ENCODE measurements at places on chromosomes 11 and 22.

- DNase-seq, result no peak
These were observed 58.1 kb upstream of the PPP6R3 start for GRCh38 chr11:68402355-68403031.

DNA sequence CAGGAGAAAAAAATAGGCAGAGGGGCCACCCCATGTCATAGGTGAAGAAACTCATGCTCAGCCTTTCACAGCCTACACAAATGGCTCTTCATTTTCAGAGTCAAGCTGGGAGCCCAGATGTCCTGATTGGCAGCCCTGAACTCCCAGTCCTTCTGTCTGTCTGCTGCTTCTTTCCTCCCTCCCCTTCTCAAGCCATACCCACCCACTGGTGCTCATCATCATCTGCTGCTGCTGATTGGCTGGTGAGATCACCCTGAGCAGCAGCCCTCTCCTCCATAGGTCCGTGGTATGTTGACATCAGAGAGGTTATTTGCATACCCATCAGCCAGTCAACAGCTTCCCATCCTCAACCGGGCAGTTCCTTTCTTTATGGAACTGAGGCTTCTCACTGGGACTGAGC lies 46.1 kb upstream of the PRDM11 start:
- DNase-seq, result no peak

GRCh38 chr11:68867066-68867465 lies 25.4 kb upstream of the CPT1A start:
- no peak for DNase-seq

DNA sequence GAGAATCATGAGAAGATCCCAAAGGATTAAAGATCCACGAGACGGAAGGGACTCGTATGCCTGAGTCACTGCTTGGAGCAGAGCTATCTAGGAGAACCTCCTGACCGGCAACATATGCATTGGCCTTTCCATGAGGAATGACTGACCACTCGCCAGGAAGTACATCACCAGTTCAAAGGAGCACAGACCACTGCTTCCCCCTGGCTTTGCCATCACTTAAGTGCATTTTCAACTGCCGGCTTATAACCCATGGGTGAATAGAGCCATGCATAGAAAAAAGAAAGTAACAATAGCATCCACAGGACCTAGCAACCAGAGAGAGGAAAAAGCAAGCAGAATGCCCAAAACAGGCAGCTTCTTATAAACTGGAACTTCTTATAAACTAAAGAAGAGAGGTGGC lies 98.3 kb upstream of the ZC3H12C start:
- no peak for DNase-seq

DNA sequence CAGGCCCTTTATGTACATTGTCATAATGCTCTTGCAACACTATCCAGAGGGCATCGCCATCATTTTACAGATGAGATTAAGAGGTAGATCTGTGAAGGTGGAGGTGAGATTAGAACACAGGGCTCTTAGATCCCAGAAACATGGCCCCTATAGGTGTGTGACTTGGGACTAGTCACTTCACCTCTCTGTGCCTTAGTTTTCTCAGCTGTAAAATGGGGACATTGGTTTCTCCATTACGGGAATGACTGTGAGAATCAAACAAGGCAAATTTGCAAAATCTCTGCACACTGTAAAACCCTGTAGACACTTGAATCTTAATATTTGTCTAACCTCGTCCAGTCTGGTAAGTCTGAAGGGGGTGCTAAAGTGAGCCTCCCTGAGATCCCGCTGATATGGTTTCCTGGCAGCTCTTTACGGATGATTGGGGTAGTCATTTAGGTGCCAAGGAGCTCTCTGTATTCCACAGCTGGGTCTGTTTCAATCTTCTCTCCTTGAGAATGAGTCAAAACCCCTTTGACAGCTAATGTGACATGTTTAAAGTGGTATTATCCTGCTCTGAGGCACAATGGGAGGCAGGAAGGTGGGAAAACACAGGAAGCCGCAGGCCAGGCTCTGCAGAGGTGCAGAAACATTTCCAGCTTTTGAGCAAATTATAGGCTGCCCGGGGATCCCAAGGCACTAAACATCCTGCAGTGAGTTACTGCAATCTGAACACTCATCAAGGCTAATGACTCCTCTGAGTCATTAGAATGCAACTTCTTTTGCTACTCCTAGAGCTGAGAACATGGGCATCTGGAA lies 140.8 kb downstream of the CCDC81 start:
- peak; percentile 55 for DNase-seq

DNA sequence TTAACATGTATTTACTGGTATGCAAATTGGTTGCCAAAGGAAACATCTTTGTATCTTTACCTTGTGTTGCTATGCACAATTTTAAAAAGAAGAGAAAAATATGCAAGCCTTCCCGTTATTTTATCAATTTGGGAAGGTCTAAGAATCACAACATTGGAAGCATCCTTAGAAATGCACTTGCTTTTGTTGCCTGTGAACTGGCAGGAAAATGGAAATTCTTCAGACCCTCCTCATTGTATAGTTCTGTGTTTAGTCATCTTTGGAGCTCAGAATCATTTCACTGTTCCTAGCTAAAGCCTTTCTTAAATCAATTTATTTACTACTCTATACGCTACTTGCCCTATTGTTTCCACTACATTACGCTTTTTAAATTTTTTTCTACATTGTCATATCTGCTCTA lies 574.5 kb downstream of the DLG2 start:
- DNase-seq, result no peak
